ENCODE measurements at places on chromosomes 16 and 17.

- no peak for DNase-seq
These were observed 140.9 kb downstream of the UTP18 start for GRCh38 chr17:51401279-51401678.

- peak; percentile 13 for DNase-seq
These were observed 129.4 kb upstream of the SEC14L1 start for GRCh38 chr17:77011173-77012011.

DNA sequence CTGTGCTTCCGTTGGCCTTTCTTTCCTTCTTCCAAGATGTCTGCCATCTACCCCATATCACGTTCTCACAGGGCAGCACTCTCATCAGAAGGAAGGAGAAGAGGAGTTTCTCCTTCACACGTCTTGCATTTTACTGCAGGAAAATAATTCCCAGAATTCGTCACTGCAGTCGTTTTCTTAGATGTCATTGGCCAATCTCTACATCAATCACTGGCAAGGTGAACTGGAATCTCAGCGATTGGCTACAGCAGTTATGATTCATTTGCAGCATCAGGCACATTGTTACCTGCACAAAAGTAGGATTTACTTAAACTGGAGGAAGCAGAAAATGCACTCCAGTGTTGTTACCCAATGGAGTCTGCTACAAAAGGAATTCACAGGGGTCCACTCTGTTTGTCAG, 277.2 kb upstream of the RBFOX1 start:
- no peak for DNase-seq

GRCh38 chr16:10120953-10121352, 61.3 kb downstream of the GRIN2A start:
- no peak for DNase-seq

- no peak for DNase-seq
These were observed 6.3 kb upstream of the RGS9 start for GRCh38 chr17:65130832-65131231.

- peak; percentile 17 for DNase-seq
These were observed 103.3 kb downstream of the ABCC6 start for GRCh38 chr16:16120044-16120381.

DNA sequence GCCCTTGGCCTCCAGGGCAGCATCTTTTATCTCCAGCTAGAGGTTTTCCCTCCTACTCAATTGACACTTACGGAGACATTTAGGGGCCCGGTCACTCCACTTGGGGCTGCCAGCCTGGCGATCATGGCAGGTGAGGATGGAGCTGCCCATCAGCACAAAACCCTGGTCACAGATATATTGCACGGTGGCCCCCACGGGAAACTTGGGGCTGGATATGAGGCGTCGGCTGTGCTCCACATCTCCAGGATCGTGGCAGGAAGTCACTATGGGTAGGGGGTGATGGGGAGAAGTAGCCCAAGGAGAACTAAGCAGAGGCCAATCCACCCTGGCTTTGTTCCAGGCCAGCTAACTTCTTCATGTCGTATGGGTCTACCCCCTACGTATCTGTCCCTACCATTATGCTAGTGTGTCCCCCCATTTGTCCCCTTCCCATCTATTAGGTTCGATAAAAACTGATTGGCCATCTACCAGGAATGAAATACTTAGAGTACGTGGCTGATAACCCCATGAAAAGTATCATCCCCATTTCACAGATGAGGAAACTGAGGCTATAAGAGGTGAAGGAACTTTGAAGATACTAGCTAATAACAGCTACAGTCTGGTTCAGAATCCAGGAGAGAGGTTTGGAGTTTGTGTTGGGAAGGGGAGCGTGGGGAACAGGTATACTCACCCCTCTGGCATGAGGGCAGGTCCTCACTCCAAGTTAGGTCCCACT, 6.1 kb upstream of the PHF12 start:
- no peak for DNase-seq

GRCh38 chr16:55502801-55503366, 6.0 kb upstream of the LPCAT2 start:
- DNase-seq, result no peak

- no peak for DNase-seq
These were observed 949 bp upstream of the GSPT1 start for GRCh38 chr16:11916524-11917285.

DNA sequence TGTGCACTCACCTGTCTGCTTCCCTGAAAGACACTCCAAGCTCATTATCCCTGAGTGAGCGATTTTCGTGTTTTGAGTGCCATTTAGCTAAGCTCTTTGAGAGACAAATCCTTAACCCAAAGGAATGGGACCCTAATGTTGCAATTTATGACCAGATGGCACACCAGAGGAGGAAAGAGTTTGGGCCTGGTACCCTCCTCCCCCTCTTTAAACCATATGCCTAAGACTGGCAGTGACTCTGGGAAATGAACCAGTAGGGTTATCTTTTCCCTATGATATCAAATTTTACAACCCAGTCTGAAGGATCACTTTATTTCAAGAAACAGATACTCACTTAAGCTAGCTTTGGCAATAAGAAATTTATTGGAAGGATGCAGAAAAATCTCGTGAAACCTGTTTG, 550.4 kb downstream of the TOX3 start:
- no peak for DNase-seq

DNA sequence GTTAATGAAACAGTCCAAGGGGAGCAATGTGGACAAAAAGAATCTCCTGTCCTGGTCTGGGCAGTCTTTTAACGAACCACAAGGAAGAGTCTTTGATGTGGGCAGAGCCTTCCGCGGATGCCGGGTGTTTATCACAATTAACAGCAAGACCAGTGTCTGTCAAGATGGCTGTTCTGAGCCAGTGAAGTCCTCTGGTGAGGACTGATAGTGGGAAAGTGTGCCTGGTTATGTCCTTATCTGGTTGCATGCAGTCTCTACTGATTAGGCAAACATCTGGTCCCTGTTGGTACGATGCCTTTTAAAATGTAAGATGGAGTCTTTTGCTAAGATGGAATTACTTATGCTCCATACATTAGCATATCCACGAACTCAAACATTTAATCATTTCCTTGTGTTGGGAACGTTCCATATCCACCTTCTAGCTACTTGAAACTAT, 88.5 kb downstream of the ZNF18 start:
- DNase-seq, result no peak

- DNase-seq, result no peak
These were observed 21.4 kb downstream of the KCNJ12 start for GRCh38 chr17:21397341-21398190.

DNA sequence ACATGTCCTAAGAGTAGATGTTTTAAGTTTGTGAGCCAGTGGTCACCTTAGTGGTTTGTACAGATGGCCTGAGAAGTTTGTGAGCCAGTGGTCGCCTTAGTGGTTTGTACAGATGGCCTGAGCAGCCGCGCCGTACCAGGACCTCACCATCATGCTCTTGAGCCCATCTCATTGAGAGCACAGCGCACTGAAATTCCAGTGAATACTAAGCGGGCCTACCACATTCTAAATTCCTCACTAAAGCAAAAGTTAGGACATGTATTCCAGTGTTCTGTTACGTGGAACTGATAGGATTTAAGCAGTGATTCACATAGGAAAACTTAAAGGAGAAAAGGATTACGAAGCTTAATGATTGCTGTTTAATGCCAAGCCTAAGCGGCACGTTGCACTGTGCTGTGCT, 3.9 kb downstream of the USP10 start:
- no peak for DNase-seq

GRCh38 chr16:16780588-16780987, 401.6 kb downstream of the NPIPA7 start:
- no peak for DNase-seq

DNA sequence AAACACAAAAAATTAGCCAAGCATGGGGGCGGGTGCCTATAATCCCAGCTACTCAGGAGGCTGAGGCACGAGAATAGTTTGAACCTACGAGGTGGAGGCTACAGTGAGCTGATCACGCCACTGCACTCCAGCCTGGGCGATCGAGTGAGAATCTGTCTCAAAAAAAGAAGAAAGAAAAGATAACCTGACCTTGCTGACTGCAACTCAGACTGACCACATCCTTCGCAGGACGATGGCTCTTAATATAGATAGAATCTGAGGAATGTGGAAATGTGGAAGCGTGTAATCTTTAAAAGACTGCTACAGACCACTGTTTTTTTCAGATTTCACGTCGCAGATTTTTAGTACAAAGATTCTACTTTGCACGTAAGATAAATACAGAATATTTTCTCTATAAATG, 37.8 kb downstream of the KLHDC4 start:
- DNase-seq, result no peak

GRCh38 chr16:19014461-19014860, 30.7 kb downstream of the TMC7 start:
- no peak for DNase-seq

- no peak for DNase-seq
These were observed 110.4 kb downstream of the PITPNC1 start for GRCh38 chr17:67487506-67487905.

GRCh38 chr16:48408688-48409087, 23.5 kb upstream of the SIAH1 start:
- no peak for DNase-seq

GRCh38 chr17:41895617-41896016, 23.1 kb downstream of the ACLY start:
- DNase-seq, result no peak

- DNase-seq, result no peak
These were observed 81.5 kb downstream of the CA4 start for GRCh38 chr17:60231234-60231633.

DNA sequence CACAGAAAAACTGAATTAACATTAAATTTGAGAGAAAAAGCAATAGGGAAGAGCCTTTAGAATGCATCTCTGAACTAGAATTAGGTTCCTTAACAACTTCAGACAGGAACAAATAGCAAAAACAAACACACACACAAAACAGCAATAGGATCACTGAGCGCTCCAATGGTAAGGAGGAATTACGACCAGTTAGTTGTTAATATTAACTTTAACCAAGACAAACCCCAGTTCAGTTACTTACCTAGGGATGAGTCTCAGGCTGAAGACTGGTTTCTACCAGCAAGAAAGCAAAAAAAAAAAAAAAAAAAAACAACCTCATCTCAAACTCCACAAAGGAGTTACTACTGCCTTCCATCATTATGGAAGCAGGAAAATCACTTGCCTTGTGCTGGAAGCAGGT, 14.6 kb downstream of the DHRS7B start:
- no peak for DNase-seq

GRCh38 chr16:67486805-67487204, 3.5 kb upstream of the AGRP start:
- no peak for DNase-seq

DNA sequence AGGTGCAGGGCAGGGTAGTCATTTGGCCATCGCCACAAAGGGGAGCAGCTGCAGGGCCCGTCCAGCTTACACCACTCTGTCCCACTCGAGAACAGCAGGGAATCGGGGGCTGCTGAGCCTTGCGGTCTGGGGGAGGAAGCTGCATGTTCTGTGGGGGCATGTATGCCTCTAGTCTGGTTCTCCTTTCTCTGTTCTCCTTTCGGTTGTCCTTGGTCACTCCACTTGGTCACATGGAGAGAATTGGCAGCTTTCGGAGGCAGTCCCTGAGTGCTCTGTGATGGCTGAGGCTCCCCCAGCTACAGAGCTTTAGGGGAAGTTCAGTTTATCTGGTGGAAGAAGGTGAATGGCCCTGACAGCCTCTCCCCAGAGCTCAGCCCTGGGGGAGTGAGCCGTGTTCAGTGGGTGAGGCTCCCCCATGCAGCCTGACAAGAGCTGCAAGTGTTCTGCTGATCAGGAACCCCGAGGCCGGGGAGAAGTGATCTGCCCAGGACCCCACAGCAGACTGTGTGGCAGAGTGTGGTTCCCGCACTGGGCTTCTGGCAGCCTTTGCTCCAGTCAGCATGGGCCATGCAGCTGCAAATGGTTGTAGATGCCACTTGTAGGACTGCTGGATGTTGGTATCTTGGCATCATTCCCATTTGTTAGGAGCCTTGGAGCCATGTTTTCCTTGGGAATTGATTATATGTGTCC, 22.3 kb upstream of the SMPD3 start:
- no peak for DNase-seq

DNA sequence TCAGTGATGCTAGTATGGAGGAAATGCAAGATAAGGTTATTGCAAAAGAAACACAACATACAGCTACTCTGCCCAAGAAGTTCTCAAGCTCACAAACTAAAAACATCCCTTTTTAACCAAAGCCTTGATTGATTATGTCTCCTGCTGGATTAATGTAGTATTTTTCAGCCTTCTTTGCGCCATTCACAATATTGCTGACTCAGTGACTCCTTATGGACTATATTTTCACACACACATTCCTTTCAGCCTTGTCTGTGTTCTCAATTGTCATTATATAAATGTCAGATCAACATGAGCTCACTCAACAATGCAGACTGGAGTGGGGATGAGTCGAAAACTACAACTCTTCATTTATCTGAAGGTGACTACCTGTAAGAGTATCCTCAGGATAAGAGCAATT, 579.3 kb upstream of the CDH8 start:
- no peak for DNase-seq

DNA sequence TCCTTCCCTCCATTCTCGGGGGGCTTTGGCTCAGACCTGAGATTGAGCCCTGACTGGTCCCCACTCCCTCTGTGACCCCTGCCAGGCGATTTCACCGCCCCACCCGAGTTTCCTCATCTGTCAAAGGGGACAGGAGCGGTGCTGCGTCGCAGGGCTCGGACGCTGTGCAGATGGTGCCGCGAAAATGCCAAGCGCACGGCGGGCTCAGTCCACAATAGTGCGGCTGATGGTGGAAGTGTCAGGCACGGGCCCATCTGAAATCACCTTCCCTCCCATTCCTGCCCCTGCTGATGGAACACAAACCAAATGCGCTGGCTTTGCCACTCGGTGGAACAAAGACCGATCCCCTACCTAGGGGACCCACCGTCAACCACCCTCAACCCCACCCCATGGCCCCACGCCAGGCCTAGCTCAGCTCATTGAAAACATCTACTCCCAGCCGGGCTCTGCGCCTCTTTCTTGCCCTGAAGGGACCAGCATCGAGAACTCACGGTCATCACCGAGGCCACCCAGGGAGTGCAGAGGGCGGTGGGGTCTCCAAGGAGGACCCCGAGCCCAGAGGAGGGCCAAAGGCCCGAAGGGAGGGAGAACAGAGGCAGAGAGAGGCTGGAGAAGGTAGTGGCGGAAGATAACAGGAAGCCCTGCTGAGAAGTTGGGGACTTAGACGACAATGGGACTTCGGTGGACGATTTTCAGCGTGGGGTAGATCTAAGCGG, 1.4 kb downstream of the CARHSP1 start:
- DNase-seq, result no peak

- no peak for DNase-seq
These were observed 21.9 kb downstream of the GJC1 start for GRCh38 chr17:44808156-44808555.

DNA sequence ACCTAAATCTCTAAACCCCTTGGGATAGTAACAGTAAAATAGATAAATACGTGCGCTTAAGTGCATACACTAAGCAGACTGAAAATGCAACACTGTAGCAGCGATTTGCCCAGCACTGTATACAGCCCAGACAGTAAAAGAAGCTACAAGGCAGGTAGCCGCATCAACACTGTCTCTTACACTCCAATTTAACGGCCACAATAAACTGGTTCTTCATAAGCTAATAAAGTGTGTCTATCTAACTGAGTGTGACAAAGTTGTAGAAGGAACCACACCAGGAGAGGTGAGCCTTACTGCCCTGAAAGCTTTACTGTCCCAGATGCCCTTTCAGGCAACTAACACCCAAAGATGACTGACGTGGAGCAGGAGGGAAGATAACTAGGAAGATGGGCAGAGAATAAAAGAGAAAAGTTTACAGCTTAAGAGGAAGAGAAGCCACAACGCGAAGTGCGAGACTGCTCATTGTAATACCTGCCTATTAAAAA, 847 bp downstream of the ZDHHC7 start:
- no peak for DNase-seq

GRCh38 chr17:28394337-28395116, 11.5 kb downstream of the SLC46A1 start:
- peak; percentile 66 for DNase-seq

All from pulmonary artery endothelial cell (primary cell).